Activated CD8-positive, alpha-beta T cell treated with anti-CD3 and anti-CD28 coated beads for 36 hours (primary cell): ENCODE measurements at places on chromosomes 7 and 10.

GRCh38 chr7:37013771-37014170 is 289.5 kb upstream of the AOAH start:
- DNase-seq, result no peak

- no peak for DNase-seq
Observed at GRCh38 chr10:96794836-96795733, 37.0 kb upstream of the LCOR start.

GRCh38 chr10:62231805-62232204 is 36.8 kb downstream of the RTKN2 start:
- no peak for DNase-seq

DNA sequence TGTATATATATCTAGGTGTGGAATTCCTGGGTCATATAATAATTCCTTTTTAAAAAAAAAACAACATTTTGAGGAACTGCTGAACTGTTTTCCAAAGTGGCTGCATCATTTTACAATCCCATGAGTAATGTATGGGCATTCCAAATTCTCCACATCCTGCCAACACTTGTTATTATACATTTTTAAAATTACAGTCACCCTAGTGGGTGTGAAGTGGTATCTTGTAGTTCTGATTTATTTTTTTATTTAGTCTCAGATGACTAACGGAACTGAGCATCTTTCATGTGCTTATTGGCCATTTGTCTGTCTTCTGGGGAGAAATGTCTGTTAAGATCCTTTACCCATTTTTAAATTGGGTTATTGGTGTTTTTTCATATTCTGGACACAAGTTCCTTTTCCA is 12.0 kb upstream of the KLHL7 start:
- DNase-seq, result no peak

DNA sequence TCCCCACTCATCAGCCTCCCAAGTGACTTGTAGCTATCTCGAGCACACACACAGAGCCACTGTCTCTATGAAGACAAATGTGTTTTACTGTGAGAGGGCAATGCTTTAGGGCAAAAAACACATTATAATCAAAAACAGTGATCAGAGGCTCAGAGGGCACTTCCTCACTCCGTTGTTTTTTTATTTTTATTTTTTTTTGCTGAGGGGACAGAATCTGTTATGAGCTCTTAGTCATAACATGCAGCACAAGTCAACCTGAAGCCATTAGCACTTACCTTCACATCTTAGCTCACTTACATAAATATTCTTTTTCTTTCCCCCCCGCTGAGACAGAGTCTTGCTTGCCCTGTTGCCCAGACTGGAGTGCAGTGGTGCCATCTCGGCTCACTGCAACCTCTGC is 157.7 kb downstream of the CALN1 start:
- DNase-seq, result no peak

DNA sequence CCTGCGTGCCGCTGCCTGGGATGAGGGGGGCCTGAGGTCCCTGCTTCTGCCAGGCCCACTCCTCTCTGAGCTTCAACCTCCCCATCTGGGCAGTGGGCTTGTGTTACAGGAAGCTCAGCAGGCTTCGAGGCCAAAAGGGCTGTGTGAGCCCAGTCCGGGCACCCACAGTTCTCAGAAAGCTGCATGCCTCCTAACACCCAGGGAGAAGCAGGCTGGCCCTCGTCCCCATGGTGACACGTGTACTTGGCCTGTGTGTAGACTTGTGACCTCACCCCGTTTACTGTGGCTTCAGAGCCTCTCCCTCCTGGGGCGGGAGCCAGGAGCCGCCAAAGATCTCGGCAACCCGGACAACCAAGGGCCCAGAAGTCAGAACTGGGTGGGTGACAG is 2.2 kb upstream of the GRIFIN start:
- no peak for DNase-seq

DNA sequence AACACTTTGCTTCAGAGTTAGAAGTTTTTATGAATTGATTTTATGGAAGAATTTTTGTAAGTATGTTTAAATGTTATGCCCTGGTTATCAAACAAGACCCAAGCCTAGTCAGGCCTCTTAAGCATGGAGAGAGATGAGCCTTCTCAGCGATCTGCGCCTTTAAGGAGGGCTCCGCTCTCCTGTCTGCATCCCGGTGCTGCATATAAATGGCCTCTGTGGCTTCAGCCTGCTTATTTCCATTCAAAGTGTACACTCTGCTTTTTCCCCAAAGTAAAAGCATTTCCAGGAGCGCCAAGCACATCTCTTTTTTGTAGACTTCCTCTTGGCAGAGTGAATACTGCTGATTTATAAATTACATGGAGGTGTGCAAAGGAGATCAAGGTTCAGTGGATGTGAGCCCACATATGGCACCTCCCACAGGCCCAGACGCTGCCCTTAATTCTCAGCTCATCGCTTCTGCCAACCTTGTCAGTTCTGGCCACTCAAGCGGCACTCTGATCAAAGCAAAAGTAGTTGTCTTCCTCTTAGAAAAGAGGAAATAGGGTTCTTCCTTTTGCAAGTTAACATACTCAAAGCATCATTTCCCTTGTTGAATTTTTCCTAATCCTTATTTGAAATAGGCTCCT is 70.0 kb upstream of the SFMBT2 start:
- DNase-seq, result peak; percentile 45

- DNase-seq, result no peak
Observed at GRCh38 chr10:33290321-33291052, 44.0 kb downstream of the NRP1 start.

DNA sequence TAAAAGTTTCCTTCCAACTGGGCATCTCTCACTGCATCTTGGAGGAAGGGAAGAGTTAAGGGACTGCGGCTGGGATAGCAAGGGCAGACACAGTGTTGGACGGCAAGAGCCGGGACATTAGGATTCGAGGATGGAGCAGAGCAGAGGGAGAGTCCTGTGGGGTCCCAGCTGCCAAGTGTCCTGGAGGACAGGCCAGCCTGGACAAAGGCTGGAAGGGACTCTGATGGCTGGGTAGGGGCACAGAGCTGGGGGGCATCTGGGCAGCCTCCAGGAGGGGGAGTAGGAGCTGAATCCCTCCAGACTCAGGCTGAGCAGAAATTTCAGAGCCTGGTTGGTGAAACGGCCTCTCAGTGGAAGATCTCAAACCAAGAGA is 19.2 kb downstream of the SFTPA1 start:
- DNase-seq, result no peak

DNA sequence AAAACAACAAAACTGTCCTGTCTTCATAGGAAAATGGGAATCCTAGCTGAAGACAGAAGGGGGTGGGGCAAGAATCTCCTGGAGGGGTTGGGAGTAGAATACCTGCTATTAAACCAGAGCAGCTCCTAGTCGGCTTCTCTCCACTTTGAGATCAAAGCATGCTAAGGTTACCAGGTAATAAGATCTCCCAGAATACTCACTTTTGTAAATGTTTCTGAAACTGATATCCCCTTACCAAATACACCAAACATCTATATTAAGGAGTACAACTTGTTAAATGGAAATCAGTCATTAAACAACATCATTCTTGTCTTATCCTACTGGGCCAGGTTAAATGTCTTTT is 29.5 kb upstream of the DAGLB start:
- DNase-seq, result no peak

- DNase-seq, result no peak
Observed at GRCh38 chr10:117627561-117627960, 85.0 kb downstream of the EMX2 start.

DNA sequence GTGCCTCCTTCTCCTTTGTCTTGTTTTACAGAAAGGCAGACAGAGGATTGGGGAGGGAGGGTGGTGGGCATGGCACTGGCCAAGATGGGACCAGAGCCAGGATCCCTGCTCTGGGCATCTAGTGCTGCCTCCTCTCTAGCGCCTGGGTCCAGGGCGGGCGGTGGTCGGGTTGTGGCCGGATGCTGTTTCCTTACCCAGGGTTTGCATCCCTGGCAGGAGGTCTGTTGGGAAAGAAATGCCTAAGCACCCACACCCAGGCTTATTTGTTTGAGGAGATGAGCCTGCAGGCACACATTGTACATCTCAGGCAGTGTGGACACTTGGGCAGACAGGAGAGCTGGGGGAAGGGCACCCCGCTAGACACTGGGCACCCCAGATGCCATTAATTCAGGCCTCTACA is 102.3 kb upstream of the PCBD1 start:
- DNase-seq, result no peak

DNA sequence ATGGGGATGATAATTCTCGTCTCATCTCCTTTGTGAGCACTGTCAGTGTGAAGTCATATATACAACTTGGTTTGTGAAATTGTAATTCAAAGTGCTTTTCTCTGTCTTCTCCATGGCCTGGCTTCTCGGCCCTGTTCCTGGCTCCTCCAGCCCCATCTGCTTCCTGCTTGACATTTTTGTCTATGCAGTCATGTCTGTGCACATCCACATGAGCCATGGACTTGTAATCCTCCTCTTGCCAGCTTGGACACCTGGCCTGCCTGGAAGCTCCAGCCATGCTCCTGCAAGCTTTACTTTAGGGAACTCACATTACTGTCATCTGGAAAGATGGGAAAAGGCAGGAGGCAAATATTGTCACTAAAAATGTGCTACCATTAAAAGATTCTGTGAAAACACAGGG is 576.0 kb upstream of the DPP6 start:
- no peak for DNase-seq

DNA sequence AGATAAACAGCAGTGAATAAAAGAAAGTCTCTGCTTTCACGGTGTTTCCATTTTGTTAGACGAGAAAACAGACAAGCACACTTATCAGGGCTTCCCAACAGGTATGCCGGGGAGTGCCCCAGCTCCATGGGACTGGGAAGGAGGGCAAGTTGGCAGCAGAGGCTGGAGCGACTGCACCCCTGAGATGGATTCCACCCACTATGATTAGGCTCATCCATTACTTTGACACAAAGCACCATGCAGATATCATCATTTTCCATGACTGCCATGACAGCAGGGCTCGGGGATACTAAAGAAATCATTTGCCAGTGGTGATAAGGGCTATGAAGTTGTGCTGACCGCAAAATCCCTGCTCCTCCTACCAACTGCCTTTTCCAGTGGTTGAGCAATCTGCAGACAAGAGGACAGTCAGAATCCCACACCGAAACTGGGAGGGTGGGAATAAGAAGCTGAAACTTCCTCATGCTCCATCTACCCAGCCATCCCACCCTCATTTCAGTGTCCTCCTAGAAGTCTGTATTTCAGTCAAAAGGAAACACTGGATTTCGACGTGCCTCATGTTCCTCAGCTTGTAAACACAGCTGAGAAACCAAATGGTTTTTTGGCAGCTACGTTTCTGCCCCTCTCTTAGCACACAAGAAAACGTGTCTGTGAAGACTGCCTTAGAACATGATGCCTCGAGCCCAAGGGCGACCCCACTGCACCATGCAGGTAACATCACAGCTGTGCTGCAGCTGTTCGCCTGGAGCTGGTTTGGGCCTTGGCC is 15.5 kb downstream of the CREB3L2 start:
- DNase-seq, result no peak

DNA sequence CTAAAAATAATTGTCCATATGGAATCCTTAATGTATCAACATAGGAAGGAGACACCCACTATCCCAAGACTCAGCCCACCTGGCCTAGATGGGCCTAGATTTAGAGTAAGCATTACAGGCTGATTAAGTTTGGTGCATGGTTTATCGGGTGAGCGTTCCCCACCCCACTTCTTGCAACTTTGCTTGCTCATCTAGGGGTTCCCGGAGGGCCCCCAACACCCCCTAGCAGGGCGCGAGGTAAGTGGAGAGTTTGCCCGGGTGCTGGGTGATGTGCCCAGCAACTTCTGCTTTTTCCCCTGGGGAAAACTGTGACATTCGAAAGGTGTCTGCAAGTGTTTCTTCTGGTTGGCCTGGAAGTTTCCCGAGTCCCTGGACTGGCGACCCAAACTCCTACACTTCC is 31.7 kb downstream of the SKIDA1 start:
- DNase-seq, result no peak

DNA sequence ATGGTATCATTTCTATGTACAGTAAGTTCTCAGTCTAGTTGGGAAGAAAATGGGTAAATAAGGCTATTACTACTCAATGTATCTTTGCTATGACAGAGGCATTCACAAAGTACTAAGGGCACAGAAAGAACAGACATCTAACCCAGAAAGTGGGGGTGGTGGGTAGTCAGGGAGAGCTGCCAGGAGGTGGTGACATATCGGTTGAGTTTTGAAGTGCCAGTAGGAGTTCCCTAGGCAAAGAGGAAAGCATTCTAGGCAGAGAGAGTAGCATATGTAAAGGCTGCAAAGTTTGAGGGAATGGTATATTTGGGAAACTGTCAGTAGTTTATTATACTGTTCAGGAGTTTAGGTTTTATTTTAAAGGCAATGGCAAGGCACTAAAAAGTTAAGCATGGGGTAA is 282.8 kb downstream of the PHTF2 start:
- DNase-seq, result no peak

- DNase-seq, result no peak
Observed at GRCh38 chr10:49010295-49010694, 70.7 kb upstream of the LRRC18 start.

GRCh38 chr10:123787566-123787965 is 104.0 kb downstream of the CPXM2 start:
- DNase-seq, result no peak

DNA sequence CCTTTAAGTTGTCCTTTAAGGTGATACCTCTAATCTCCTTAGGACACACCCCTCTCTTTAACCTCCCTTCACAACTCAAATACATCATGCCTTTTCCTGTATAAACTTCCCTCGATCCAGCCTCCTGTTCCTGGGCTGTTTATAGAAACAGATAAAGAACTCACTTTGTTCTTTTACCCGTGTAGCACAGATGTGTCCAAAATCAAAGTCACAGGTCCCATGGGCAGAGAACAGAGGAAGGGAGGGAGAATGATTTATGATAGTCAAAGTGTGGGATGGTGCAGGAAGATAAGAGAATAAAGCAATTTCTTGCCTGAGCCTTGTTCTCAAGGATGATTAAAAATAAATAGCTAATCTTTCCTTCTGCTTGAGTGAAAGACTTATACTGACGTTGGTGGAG is 50.3 kb upstream of the CABCOCO1 start:
- DNase-seq, result no peak

GRCh38 chr10:103835096-103836050 is 20.0 kb downstream of the SH3PXD2A start:
- DNase-seq, result no peak

- DNase-seq, result peak; percentile 86
Observed at GRCh38 chr10:2927958-2928840, 139.1 kb upstream of the PFKP start.

DNA sequence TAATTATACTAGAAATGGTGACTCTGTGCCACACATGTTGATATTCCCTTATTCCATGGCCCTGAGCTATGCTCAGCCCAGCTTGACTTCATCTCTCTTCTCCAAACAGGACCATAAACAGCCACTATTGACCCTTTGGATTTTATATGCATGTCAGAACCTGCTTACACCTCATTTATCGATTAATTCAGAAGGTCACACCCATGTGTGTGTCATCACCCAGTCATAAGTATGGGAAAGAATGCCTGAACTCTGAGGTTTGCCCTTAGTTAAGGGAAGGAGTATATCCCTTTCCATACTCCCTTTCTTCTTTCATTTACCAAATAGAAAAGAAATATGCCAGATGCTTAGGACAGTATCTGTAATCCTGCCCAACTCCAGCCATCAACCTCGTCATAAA is 602.3 kb downstream of the SORCS3 start:
- DNase-seq, result no peak

DNA sequence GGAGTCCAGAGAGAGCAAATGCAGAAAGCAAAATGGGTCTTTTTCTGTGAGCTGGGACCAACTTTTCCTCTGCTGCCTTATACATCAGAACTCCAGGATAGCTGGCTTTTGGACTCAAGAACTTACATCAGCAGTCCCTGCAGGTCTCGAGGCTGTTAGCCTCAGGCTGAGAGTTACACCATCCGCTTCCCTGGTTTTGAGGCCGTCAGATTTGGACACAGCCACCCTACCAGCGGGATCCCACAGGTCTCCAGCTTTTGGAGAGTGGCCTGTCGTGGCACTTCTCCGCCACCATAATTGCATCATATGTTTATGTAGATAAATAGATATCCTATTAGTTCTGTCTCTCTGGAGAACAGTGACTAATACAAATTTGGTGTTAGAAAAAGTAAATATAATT is 64.2 kb downstream of the TRIL start:
- no peak for DNase-seq
